ENCODE measurements at places on chromosomes 7 and 10. TPM values are rescaled to one million over a fixed set of nuclear protein-coding genes. Genes with fewer than 3 reads are reported as not detected.

The FKBP6 gene
- total RNA-seq: not detected

The NAT16 gene
- total RNA-seq: not detected

DNA sequence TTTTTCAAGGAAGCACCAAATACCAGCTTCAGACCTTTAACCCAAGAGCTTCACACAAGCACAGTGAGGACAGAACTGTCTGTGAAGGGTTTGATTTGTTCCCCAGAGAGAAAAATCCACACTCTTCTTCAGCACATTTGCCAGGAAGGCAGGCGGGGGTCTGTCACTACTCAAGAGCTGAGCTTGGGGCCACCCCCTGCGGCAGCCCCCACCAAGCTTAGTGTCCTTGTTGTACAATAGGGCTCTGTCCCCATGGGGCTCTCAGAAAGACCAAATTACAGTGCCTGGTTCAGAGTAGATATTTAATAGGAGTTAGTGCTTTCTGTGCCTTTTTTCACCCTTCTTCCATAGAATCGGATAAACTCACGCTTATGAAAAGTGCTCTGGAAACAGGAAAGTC lies 12.4 kb downstream of the ECHDC3 start:
- DNase-seq: no peak

DNA sequence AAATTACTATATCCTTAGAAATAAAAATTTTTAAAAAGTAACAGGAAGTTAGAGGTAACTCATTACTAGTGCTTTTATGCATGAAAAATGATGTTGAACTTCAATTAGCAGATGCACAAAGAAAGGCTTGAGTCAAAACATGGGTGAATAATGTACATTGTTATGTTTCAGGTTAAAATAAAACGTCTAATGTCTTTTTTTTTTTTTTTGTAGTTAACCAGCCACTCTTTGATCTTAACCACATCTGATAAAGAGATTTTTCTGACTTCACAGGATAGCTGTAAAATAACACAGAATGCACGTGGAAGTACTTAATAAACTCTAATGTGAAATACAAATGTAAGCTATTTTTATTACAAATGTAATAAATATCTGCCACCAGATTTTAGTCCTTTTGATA lies 61.7 kb downstream of the GSAP start:
- DNase-seq: no peak

DNA sequence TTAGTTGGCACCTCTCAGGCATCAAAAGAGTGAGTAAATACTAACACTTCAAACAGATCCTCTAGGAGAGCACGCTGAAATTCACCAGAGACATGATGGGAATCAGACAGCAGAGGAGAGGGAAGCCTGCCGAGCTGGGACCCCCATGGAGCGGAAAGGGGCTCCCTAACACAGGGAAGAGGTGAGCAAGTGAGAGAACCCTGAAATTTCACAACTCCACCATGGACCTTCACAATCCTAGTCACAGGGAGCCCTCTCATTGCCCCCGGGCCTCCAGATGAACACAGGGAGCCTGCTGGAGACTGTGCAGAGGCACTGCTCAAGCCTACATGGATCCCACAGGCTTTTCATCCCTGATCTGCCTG lies 59.2 kb upstream of the ANTXRL start:
- DNase-seq: no peak

- DNase-seq: no peak
These were observed 31.1 kb upstream of the ABCA13 start for GRCh38 chr7:48140001-48140681.

DNA sequence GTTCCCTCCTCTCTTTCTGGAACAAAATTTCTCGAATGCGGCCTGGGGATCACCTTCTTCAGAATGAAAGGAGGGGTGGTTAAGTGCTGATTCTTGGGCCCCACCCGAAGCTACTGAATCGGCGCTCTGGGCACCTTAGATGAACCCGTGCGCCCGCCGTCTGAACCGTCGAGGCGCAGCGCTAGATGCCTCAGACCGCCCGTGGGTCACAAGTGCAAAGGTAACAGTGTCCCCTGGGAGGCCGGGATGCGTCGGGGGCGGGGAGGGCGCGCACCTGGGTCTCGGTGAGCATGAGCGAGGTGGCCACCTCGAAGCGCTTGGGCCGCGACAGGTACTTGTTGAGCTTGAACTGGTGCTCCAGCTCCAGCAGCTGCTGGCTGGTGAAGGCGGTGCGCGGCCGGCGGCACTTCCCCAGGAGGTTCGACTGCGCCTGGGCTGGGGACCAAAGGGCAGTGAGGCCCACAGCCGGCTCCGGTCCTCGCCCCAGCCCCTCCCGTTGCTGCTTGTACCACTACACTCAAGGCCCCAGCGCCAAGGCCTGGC lies 4.2 kb downstream of the MNX1 start:
- no peak for DNase-seq

- no peak for DNase-seq
These were observed 132.9 kb downstream of the KLF6 start for GRCh38 chr10:3651969-3652653.

DNA sequence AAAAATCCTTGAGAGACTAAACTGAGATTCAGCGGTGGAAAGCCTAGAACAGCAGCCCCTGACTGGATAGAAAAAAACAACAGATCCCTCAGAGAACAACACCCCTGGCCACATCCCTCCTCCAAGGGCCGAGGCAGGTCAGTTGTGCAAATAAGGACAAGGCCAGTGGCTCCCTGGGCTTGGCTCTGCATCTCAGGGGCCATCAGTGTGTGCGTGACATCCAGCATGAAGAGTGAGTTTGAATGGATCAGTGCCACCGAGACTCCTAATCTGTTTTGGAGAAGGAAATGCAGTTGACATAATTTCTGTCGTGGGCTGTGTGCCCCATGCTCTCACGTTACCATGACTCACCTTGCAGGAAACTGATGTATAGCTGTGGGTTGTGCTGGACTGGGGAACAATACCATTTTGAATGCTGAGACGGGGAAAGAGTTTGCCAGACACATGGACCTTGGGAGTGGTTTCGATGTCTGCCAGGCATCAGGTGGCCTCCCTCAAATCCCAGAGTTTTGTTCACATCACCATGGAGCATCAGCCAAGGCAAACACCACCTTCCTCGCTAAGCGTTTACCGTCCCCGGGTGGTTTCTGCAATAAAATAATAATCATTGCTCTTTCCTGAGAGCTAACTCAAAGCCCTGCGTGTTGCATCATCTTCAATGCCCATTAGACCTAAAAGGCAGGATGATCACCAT lies 153.2 kb upstream of the FZD8 start:
- DNase-seq: no peak

GRCh38 chr7:47285860-47286491 lies 295.9 kb downstream of the TNS3 start:
- no peak for DNase-seq

DNA sequence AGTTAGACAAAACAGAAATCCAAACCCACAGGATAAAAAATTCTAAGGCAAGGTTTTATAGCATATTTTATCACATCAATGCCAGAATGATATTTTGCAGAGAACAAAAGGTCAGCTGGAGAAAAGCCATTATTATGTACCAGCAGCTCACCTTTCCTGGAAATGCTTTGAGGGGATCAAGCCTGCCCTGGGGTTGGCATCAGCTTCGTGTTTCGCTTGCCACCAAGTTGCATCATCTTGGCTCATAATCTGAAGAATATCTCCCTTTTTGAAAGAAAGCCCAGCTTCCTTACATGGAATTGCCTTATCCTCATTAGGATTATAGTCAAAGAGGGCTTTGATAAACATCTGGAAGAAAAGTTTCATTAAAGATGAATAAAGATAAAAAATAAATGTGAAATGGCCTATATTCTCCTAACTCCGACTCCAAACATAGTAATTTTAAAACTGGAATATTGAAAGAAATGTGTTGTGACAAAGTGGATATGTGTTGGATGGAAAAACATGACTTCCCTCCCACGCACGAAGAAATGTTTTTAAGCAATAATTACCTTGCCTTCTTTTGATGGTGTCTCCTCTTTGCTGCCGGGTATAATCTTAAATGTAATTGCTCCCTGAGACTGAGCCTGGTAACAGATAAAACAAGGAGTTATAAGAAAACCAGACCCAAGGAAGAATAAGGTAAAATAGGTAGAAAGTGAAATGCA lies 121.3 kb upstream of the ODAD2 start:
- DNase-seq: no peak
